ENCODE measurements at places on chromosomes 12 and 14.

DNA sequence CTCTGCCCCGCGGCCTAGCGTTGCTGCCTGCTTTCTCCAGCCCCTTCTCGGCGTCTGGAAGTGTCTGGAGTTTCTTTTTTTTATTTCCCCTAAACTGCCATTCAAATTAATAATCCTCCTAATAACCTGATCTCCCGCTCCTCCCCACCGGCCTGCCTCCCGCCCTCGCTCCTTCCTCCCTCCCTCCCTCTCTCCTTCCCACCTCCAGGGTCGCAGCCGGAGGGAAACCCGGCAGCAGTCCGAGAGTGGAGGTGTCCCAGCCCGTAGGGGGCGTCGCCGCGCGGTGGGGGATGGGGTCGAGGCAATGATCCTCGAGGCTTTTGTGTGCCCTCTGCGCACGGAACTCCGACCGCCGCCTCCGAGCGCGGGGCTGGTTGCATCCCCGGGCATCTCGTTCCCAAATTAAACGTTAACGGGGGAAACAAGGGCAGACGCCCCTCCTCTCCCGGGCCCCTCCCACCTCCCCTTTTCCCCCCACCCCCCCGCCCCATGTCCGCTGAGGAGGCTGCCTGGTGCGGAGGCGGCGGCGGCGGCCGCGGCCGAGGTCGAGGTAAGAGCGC is 1.0 kb upstream of the SOCS2 start:
- DNase-seq = peak; percentile 89

GRCh38 chr12:8544295-8544694 is 3.6 kb upstream of the CLEC4E start:
- peak; percentile 75 for DNase-seq

DNA sequence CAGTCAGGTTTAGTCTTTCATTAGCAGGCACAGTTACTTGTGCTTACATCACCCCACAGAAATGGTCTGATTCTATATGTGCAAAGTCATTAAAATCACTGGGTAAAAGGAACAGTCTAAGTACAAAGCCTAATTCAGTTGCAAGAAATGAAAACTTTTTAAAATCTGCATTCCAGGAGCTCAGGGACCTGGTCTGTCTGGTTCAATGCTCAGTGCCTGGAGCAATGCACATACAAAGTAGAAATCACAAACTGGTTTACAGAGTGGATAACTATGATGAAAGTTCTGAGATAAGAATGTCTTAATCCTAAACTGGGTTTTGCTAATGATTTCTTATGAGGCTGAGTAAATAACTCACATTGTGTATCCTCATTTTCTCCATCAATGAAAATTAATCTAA is 28.7 kb downstream of the LMNTD1 start:
- DNase-seq = no peak

GRCh38 chr14:54338696-54339317 is 58.0 kb upstream of the CDKN3 start:
- DNase-seq = no peak

- DNase-seq = peak; percentile 55
Observed at GRCh38 chr14:20632831-20633691, 8.4 kb downstream of the OR6S1 start.

DNA sequence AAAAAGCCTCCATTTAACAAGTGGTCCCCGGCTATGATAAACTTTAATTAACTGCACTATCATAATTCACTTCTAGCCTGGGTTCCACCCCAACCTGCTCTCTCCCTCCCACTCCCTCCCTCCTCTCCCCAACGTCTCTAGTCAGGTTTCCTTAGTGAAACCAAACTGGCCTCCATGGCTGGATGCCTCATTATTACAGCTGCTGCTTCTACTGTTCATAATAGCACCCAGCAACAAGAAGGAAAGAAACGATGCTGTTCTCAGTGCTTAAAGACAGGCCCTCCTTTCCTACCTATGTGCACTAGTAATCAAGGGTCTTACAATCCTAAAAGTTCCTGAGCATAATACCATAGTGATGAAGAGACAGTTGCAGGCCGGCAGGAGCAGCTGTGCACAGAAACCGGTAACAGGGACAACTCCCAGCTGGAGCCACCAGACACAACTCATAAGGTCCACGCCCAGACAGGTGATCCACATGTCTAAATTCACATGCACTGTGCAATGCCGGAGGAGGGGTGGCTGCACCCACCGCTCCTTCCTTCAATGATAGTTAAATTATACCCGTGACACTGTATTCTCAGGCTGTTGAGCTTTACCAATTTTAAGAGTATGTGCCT is 6.2 kb downstream of the IRF2BPL start:
- DNase-seq = no peak

- DNase-seq = no peak
Observed at GRCh38 chr12:13066459-13066858, 22.3 kb downstream of the FAM234B start.

DNA sequence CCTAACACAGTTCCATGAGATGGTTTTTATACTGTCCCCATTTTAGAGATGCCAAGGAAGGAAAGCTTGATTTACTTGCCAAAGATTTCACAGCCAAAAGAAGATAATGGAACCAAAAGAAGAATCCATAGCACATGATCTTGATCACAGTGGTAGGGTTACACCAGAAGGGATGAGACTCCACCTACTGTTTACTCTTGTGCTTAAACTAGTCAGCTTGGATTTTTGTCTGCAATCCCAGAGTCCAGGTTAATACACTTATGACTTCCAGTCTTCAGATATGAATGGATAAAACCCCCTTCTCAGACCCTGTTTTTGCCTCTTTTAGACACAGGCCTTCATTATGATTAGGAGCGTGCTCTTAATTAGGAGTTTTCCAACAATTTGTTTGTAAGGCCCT is 454.2 kb downstream of the AEBP2 start:
- DNase-seq = no peak

- no peak for DNase-seq
Observed at GRCh38 chr14:106346534-106347290, 820.3 kb downstream of the TMEM121 start.

DNA sequence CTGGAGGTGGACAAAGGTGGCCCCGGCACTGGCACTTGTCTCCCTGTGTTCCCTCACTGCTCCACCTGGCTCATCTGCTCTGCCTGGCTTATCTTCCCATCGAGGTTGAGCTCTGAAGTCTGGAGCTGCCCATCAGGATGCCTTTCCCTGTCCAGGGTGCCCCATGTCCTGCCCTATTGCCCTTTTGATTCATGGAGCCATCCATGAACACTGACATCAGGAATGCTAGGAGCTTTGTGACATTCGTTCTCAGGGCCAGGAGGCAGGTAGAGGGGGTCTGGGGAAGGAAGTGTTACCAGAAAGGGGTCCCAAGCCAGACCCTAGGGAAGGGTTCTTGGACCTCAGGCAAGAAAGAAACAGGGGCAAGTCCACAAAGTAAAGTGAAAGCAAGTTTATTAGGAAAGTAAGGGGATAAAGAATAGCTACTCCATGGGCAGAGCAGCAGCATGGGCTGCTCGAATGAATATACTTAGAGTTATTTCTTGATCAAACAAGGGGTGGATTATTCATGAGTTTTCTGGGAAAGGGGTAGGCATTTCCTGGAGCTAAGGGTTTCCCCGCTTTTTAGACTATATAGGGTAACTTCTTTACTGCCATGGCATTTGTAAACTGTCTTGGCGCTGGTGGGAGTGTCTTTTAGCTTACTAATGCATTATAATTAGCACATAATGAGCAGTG is 51.6 kb downstream of the RIN3 start:
- no peak for DNase-seq

GRCh38 chr14:83779266-83779665 is 1750.7 kb upstream of the FLRT2 start:
- no peak for DNase-seq

GRCh38 chr12:41709463-41710285 is 435.0 kb downstream of the GXYLT1 start:
- no peak for DNase-seq

DNA sequence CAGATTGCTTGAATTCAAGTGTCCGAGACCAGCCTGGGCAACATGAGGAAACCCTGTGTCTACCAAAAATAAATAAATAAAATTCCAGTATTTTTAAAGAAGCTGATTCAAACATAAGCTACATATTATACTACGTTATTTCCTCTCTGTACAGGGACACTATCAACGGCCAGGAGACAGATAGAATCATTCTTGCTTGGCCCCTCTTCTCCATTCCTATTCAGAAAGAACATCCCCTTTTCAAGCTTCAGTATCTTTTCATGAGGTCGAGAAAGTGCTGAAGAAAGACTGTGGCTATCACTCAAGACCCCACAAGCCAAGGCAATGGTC is 314 bp upstream of the DHRS7 start:
- no peak for DNase-seq

GRCh38 chr14:74555476-74556050 is 56.5 kb downstream of the LTBP2 start:
- DNase-seq = no peak
